Articular chondrocyte of knee joint (primary cell): ENCODE measurements at places on chromosomes 11 and 22. TPM values are rescaled to one million over a fixed set of nuclear protein-coding genes. Genes with fewer than 3 reads are reported as not detected.

Gene APOBEC3A
- not detected in 2 replicates for total RNA-seq

Gene MMP12
- 0.11 and 0.26 TPM in 2 replicates for total RNA-seq

Gene ADORA2A
- 0.32 and 1.3 TPM in 2 replicates for total RNA-seq

Gene PHLDB1
- 113 and 125 TPM in 2 replicates for total RNA-seq

Gene OR9G1
- not detected in 2 replicates for total RNA-seq

Gene MUC6
- total RNA-seq, result not detected in 2 replicates

Gene RASD2
- total RNA-seq, result 0.22 and 0.52 TPM in 2 replicates

Gene GVQW3
- total RNA-seq, result 2.9 and 3.3 TPM in 2 replicates

Gene GTSE1
- total RNA-seq, result 8.4 and 8.6 TPM in 2 replicates
